ENCODE measurements at places on chromosomes 1 and 21.

DNA sequence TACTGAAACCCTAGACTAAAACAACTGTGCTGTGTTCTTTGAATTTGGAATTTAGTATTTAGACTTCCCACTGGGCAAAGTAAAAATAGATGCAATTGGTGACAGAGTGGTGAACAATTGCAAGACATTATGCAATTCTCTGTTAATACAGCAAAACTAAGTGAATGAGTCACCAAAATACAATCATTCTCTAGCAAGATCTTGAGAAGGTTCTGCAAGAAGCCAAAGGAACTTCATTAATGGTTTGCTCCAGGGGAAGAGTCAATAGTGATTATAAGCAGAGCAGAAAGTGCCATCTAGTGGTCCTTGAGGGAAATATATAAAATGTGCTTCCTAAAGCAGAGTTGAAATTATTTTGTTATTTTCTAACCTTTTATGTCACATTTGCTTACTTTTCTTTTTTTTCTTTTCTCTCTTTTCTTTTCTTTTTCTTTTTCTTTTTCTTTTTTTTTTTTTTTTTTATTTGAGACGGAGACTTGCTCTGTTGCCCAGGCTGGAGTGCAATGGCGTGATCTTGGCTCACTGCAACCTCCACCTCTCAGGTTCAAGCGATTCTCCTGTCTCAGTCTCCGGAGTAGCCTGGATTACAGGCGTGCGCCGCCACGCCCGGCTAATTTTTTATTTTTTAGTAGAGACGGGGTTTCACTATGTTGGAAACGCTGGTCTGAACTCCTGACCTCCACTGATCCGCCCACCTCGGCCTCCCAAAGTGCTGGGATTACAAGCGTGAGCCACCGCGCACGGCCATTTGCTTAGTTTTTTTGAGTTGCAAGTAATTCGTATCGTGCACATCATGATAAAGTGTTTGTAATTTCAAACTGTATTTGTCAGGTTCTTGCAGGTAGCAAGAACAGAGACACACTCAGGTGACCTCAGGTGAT, 99.2 kb downstream of the CTH start:
- no peak for DNase-seq
- peaks cover 3% of the 10 kb centered on the region for H3K4me1 ChIP-seq
- no peak overlapping the region for H3K4me3 ChIP-seq
- no peak overlapping the region for H3K27ac ChIP-seq
- no peaks in the 10 kb centered on the region for H3K36me3 ChIP-seq

- peak overlapping the region; percentile 75 for H3K27ac ChIP-seq
- H3K36me3 ChIP-seq = peaks cover 64% of the 10 kb centered on the region
- H3K4me3 ChIP-seq = no peak overlapping the region
- no peak for DNase-seq
- H3K27me3 ChIP-seq = no peaks in the 10 kb centered on the region
These were observed 23.8 kb upstream of the ECE1 start for GRCh38 chr1:21313886-21314721.

DNA sequence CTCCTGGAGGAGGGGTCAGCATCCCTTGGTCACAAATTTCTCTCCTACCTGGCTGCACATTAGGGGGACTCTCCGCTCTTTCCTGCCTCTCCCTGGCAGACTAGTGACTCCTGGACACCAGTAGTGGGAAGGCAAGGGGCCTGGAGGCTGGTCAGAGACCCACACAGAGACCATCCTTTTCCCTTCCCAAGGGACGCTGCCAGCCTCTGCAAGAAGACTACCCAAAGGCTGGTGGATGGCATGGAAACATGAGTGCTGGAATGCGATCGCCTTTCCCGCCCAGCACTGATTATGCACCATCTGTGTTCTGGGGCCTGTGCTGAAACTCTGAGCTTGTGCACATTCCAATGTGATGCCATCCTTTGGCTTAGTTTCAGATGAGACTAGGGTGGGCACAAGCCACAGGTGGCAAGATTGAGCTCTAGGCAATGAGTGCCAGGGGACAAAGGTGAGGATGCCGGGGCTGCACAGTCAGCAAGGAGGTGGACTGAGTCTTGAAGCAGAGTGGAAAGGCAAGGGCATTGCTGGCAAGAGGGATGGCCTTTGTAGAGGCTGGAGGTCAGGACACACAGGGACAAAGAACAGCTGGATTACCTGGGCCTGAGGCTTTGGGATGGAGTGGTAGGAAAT, 12.6 kb upstream of the EPS8L3 start:
- peak overlapping the region; percentile 6 for H3K27ac ChIP-seq
- H3K4me3 ChIP-seq = no peak overlapping the region
- H3K36me3 ChIP-seq = no peaks in the 10 kb centered on the region
- no peak for DNase-seq
- peaks cover 3% of the 10 kb centered on the region for H3K4me1 ChIP-seq
- H3K27me3 ChIP-seq = no peaks in the 10 kb centered on the region

DNA sequence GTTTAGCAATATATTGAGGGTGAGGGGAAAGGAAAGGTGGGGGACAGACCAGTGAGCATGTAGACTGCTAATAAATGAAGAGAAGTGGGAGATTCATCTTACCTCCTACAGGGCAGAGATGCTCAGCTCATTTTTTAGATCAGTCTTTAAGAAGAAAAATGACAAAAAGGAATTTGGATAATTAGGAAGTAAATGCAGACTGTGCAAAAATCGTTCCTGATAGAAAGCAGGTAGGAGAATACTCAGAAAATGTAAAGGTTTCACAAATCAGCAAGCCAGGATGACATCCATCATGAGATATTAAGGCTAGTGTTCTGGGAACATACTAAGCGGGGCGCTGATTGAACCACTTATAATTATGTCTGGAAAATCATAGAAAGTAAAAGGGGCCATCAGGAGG, 106.3 kb downstream of the RNF220 start:
- no peak for DNase-seq
- peaks cover 11% of the 10 kb centered on the region for H3K4me1 ChIP-seq
- H3K27ac ChIP-seq = no peak overlapping the region

DNA sequence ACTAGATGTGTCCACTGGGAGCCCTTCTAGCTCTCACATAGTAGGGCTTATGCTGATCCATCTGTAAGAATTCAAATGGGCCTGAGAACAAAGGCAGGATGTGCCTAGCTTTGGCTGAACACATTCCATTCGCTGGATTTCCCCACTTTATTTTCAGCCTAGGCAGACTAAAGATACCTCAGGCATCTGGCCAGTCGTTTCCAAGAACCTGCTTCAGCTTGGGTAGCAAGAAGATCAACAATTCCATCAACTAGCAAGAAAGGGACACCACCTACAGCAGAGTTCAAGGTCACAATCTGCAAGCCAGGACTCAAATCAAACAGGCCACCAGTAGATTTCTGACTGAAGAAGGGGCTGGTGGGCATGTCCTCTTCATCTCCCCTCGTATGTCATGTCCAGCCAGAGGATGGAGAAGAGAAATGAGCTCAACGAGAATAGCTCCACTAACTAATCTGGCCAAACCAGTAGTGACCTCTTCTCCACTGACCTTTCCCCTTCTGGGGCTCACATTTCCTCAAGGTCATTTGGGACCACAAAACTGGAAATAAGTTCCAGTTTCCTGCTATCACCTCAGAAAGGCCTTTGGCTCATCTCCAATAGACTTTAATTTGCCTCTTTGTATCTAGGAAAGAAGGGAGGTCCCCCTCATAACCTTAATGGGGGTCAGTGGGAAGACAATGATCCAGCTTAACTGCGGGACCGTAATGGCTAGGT, 14.2 kb downstream of the TXNIP start:
- peak; percentile 20 for DNase-seq
- no peaks in the 10 kb centered on the region for H3K27me3 ChIP-seq
- H3K4me3 ChIP-seq = no peak overlapping the region
- H3K4me1 ChIP-seq = peaks cover 50% of the 10 kb centered on the region
- peaks cover 3% of the 10 kb centered on the region for H3K36me3 ChIP-seq
- H3K27ac ChIP-seq = no peak overlapping the region

DNA sequence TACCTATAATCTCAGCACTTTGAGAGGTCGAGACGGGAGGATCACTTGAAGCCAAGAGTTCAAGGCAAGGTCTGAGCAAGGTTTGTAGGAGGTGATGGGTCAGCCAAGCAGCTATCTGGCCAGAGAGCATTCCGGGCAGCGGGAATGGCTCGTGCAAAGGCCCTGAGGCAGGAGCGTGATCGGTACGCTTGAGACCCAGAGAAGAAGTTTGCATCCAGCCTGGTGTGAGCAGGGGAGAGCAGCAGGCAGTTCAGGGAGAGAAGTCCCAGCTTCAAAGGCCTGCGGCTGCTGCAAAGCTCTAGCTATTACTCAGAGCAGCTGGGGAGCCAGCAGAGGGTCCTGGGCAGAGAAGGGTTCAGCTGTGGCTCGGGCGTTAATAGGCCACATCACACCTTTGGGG, 5.1 kb upstream of the SRARP start:
- H3K36me3 ChIP-seq = no peaks in the 10 kb centered on the region
- no peaks in the 10 kb centered on the region for H3K27me3 ChIP-seq
- H3K27ac ChIP-seq = no peak overlapping the region

DNA sequence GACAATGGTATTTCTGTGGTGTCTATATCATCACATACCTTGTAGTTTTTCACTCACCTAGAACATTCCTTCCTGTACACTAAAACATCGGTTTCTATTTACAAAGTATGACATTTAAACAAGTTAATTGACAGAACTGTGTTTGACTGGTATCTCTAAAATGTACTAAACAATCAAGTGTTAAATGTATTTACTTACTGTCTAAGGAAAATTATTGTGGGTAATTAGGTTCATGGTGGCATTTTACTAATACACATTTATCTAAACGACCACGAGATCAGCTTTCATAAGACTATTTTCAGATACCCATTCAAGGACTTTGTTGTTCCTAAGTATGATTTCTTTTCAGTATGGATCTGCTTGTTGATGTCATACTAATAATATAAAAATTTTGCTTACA, 115.2 kb downstream of the ADGRL2 start:
- H3K27ac ChIP-seq = no peak overlapping the region
- no peak for DNase-seq
- H3K4me1 ChIP-seq = no peaks in the 10 kb centered on the region
- no peak overlapping the region for H3K4me3 ChIP-seq
- no peaks in the 10 kb centered on the region for H3K27me3 ChIP-seq

DNA sequence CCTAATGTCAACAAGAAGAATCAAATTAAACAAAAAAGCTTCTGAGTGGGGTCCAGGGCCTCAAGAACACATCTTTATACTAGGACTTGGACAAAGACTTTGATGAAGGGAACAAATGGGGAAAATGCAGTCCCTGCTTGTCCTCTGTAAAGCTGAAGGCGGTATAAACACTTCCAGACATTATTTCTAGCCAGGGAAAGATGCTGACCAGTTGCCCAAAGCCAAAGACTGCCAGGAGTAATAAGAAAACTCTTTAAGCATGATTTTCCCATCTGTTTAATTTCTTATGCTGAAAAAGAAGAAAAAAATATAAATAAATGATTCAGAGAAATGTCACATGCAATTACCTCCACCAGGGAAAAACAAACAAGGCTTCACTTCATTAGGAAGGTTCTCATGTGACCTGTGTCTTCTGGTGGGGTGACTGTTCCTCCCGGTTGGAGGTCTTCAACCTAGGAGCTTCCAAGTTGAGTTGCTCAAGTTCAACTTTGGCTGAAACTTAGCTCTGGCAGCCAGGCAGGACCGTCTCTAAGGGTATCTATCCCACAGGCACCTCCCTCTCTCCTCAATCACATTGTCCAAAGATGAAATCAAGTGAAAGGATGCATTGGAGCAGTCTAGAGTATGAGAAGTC, 65.2 kb upstream of the KCNE2 start:
- H3K27ac ChIP-seq = no peak overlapping the region
- no peak for DNase-seq
- no peaks in the 10 kb centered on the region for H3K27me3 ChIP-seq

DNA sequence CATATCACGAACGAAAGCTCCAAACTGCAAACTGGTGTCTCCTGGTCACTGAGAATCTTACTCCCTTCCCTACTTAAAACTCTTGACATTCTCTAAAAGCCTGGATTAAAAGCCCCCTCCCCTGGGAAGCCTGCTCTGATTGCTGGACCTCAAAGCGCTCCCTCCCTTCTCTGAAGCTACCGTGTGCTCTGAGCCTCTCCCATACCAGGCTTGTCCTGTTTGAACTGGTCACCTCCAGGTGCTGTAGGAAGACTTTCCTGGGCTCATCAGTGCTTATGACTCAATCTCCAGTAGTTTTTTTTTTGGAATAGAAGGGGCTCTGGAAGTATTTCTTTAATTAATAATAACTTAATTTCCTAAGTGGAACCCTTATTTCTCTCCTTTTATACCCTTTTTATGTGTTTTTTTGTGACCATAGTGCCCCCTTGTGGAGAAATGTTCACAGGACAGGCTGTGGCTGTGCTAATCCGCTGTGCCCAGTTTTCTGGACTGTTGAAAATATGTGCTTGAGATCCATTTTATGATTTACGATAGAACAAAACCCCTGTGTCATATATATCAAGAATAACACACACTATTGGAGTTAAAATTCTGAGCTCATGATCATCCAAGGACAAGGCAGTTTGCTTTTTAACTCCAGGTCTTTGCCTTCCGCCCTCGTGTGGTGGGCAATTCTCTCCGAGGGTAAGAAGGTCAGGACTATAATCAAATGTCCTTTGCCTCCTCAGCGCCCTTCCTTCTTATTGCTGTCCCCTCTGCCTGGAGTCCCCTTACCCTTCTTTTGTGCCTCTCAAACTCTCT, 16.9 kb downstream of the MTARC1 start:
- H3K4me1 ChIP-seq = no peaks in the 10 kb centered on the region
- DNase-seq = no peak
- H3K36me3 ChIP-seq = no peaks in the 10 kb centered on the region
- peaks cover 23% of the 10 kb centered on the region for H3K27me3 ChIP-seq
- H3K27ac ChIP-seq = no peak overlapping the region

DNA sequence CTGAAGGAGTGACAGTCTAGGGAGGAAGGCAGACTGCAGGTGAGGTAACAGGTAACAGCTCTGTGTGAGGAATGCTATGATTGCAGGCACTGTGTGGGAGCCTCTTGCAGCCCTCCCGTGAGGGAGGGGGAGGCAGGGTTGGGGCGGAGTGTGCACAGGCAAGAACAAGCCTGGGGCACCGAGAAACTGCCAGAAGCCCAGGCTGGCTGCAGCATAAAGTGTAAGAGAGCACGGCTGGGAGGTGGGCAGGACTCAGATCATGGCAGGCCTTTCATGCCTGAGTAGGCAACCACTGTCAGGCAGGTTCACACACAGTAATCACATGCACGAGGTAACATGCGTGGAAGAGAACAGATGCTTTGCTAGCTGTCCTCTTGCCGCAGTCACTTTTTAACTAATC, 11.3 kb upstream of the RHEX start:
- H3K27me3 ChIP-seq = peaks cover 7% of the 10 kb centered on the region
- H3K4me1 ChIP-seq = peaks cover 14% of the 10 kb centered on the region
- H3K4me3 ChIP-seq = no peak overlapping the region
- DNase-seq = no peak
- no peak overlapping the region for H3K27ac ChIP-seq
- H3K36me3 ChIP-seq = no peaks in the 10 kb centered on the region

DNA sequence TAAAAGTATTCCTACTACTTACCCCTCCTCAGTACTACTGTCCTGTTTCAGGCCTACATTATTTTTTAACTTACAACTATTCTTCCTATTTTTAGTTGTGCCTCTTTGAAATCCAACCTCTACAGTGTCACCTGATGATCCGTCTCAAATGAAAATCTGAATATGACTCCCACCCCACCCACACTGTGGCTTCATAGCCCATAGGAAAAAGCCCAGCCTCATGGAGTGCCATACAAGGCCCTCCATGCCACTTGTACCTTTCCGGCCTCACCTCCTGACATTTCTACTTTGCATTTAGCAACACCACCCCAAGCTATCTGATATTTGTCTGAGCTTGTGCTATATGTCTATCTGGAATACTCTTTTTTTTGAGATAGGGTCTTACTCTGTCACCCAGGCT, 49.3 kb downstream of the TRAF5 start:
- no peaks in the 10 kb centered on the region for H3K27me3 ChIP-seq
- no peak for DNase-seq
- H3K4me1 ChIP-seq = peaks cover 48% of the 10 kb centered on the region
- H3K36me3 ChIP-seq = peaks cover 85% of the 10 kb centered on the region
- H3K27ac ChIP-seq = peak overlapping the region; percentile 78

- no peaks in the 10 kb centered on the region for H3K27me3 ChIP-seq
- no peak overlapping the region for H3K4me3 ChIP-seq
- H3K36me3 ChIP-seq = no peaks in the 10 kb centered on the region
These were observed 720.6 kb downstream of the RWDD3 start for GRCh38 chr1:95954585-95954984.
